Brain pericyte (primary cell): ENCODE measurements at places on chromosomes 16 and 17.

DNA sequence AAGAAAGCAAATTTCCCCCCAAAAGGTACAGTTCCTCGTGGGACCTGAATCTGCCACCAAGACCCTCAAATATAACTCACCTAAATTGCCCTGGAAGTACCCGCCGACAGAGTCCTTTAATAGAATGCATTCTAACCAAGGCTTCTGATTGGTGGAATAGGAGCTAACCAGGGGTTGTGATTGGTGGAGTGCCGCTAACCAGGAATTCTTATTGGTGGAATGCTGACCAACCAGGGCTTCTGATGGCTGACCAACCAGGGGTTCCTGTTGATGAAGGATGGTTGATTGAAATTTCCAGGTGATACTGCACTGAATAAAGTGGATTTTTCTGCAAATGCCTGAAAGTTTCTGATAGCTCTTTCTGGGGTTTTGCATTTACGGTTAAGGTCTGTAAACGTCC, 6.5 kb downstream of the TFAP4 start:
- DNase-seq: no peak

DNA sequence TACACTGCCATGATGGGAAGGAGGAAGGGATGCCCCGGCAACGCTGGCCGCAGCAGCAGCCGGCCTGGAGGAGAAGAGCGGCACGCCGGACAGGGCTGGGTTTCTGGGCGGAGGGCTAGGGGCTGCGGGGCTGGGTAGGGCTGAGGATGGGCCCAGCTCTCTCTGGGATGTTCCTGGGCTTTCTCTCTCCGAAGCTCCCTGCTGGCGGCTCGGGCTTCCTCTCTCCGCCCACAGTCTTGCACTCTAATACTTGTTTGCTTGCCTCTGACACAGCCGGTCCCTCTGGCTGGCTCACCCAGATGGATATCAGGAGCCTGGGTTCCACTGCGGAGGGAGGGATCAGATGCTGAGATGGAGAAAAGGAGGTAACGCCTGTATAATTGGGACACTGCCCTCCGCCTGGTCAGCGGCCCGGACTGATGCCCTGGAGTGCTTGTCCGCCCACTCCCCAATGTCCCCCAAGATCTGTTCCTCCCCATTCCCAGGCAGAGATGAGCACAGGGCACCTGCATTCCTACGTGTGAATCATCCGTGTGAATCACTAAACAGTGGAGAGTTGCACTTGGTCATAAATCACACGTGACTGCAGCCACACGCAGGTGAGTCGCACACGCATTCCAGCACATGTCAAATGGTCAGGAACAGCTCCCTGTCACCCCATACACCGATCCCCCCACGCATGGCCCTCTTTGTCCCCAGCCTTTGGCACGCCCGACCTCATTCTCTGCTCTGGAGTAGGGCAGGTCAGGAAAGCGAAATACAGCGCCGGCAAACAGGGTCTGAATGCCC, at the start of gene ALOXE3:
ALOXE3 (minus strand) TSS at position 535 of the 789 bp plus-strand sequence; CDS start at position 11, 524 bp downstream.
- no peak for DNase-seq

GRCh38 chr17:17325228-17325627, 22.1 kb downstream of the NT5M start:
- DNase-seq: no peak

- DNase-seq: no peak
Observed at GRCh38 chr16:57324749-57325148, 33.8 kb upstream of the CCL22 start.

DNA sequence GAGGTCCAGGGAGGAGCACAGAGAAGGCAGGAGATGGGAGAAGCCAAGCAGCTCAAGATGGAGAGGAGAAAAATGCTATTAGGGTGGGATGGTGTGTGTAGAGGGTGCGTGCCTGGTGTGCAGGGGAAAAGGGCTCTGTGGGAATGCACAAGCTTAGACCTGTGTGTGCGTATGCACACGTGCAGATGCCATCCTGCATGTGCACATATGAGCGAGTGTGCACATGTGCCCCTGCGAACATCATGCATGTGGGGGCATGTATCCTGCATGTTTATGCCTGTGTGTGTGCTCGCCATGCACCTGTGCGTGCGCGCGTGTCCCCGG, 438 bp upstream of the KCNJ12 start:
- DNase-seq: no peak

DNA sequence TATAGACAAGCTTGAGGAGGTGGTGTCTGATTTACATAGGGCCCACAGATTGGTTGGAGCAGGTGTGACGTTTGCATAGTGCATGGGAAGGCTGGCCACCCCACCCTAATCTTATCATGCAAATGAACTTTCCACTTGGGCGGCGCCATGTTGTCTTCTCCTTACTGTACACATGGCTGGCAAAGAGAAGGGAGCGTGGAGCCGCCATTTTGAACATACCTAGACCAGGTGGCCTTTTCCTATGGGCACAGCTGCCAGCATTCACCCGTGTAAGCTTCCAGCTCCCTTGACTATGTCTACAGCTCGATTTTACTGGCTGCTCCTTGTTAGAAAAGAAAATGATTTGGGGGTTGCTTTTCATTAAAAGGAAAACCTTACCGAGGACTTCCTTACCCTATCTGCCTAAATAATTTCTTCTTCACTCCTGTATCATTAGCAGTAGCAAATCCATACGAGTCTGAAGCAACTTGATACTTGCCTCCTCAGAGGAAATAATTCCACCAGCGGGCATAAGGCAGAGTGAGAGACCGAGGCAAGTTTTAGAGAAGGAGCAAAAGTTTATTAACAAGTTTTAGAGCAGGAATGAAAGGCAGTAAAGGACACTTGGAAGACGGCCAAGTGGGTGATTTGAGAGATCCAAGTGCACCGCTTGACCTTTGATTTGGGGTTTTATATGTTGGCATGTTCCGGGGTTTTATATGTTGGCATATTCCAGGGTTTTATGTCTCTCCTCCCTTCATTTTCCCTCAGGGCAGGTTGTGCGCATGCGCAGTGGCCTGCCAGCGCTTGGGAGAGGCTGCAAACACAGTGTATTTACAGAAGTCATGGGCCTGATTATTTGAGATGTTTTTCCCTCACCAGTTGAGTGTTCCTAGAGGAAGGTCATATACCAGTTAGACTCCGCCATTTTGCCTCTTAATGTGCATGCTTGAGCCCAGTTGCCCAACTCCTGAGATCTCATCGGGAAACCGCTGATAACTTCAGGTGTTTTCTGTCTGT, 65.7 kb downstream of the MARF1 start:
- DNase-seq: no peak

DNA sequence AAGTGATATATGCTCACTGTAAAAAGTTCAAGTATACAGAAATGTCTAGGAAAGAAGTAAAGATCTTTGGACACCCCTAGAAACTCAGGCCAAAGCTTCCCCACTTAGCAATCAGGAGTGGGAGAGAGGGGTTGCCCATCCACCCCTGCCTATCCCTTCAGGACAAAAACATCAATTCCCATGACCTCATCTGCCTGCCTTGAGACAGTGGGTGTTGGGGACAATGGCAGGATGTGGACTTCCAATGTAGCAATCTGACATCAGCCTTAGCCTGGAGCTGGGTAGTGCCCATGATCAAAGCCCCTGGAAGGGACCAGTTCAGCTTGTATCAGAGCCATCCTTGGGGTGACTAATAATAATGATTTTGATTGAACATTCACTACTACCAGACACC, 18.1 kb downstream of the ITPRIPL2 start:
- DNase-seq: no peak
